Activated CD4-positive, alpha-beta T cell treated with anti-CD3 and anti-CD28 coated beads, Interleukin-2, amount 50 U/mL, for 16 hours (primary cell): ENCODE measurements at places on chromosomes 6 and 20.

- no peak for DNase-seq
Observed at GRCh38 chr6:84455511-84456029, 228.1 kb upstream of the CEP162 start.

DNA sequence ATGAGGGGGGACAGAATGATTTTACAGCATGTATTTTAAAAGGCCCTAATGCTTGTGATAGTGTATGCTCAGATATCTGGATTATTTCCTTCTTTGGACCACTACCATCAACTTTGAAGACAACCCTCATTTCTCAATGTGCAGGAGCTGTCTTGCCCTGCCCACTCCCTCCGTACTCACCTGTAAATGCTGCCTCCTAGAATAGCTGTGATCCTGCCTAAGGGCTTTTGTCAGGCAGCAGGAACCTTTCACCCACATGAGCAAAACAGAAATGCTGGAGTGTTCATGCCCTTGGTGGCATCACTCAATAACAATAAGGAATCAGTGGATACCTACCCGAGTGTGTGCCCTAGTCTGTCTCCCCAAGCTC, 723.6 kb upstream of the FLRT3 start:
- no peak for DNase-seq

DNA sequence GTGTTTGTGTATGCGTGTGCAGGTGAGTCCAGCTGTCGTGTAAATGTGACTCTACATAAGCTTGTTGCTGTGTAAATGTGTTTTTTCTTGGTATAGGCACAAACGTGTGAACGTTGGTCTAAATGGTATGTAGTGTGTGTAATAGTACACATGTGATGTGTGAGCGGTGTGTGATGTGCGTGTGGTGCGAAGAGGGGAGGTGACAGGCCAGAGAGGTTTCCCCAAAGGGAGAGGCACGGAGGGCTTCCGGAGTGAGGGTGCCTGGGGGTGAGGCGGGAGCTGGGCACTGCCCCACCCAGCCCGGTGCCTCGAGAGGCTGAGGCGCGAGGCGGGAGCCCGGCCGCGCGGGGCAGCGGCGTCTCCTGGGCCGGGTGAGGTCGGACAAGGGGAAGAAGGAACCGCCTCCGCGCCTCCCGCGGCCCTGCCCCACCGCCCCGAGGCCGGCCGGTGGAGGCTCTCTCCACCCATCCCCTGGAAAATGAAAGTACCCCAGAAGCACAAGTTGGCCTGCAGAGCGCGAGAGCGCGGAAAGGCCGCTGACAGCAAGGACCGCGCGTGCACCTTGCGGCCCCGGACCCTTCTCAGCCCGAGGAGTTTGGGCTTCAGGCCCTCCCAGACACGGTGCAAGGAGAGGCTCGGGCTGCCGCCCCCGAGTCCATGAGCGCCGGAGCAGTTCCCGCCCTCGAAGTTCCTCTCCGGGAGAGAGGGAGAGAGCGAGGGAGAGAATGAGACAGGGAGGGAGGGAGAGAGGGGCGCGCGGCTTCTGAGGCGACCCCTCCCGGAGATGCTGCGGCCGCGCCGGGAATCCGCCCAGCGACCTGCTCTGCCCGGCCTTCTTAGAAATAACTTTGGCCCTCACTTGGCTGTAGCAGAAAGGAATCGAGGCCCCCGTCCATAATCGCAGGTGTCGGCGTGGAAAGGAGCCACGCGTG, 43.2 kb upstream of the OSTM1 start:
- no peak for DNase-seq

- no peak for DNase-seq
Observed at GRCh38 chr20:51467956-51468626, 74.4 kb downstream of the NFATC2 start.

GRCh38 chr6:73558624-73559398, 38.0 kb upstream of the EEF1A1 start:
- DNase-seq: no peak

- DNase-seq: no peak
Observed at GRCh38 chr6:70241991-70242420, 60.9 kb downstream of the COL9A1 start.

DNA sequence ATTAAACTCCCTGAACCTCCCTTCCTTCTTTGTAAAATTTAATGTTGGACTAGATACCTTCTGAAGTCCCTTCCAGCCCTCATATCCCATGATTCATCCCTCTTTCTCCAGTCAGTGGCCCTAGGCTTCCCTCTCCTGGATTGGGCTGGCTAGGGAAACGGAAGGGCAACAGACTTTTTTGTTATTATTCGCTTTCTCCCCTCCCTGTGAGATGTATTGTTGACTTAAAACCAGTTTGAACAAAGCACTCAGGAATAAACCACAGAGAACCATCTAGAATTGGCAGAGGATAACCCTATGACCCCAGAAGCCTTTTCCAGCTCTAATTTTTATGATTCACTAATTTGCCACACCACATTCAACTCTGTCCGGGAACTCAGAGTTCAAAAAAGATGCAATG, 239.7 kb upstream of the SUPT3H start:
- DNase-seq: no peak

- no peak for DNase-seq
Observed at GRCh38 chr6:45555981-45556771, 178.4 kb upstream of the SUPT3H start.

DNA sequence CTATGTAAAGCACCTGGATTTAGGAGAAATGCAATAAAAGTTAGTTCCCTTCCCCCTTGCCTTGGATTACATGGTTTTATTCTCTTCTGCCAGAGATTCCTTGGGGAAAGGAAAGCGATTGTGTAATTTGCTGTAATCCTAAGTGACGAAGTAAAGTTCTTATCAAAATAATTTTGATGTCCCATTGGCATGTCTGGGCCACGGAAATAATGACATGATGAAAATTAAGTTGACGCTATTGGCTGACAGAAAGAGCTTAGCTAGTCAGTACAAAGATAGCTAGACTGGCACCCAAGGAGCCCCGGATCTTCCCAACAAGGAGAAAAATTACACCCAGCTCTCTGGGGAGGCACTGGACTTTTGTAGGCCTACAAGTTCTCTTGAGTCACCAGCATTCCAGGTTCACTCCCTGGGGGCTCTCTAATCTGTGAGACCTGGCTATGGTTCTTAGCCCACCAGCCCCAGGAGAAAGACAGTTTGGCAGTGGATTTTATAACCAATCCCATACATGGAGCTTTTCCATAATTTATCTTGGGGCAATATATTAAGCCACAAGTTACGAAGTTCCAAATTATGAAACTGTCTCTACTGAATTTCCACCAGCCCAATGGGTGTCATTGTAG, 59.9 kb downstream of the FOXA2 start:
- no peak for DNase-seq

GRCh38 chr6:14499841-14500240, 382.3 kb downstream of the CD83 start:
- DNase-seq: no peak

DNA sequence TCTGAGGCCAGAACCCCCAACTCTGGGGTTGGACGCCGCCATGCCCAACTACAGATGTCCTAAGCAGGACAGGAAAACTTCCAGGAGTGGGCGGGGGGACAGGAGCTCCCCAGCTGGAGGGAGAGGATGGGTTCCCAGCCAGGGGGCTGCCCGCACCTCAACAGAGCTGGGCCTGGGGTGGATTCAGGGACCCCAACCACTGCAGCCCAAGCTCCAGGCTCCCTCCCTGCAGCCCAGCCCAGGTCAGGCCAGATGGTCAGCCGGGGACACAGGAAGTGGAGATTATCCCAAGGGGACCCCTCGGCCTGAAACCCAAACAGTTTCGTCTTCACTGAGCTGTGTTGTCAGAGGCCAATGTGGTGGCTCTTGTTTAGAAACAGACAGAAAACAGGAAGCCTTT, 9.4 kb downstream of the LAMA5 start:
- DNase-seq: no peak

- DNase-seq: peak; percentile 51
Observed at GRCh38 chr6:139534472-139535115, 160.1 kb upstream of the CITED2 start.

DNA sequence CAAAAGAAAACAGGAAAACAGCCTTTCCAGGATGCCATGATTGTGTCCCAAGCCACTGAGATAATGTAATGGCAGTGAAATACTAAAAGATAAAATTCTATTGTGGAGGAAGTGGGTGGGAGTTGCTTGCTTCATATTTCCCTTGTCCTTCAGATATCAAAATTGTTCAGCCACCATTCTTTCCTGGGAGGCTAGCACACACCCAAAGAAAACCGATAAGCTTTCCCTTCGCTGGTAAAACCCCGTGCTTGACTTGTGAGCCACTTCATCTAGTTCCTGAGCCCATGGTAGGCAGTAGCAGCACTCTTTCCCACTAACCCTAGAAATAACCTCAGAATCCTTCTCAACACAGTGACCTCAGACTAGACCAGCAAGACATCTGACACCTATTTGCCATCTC, 357.4 kb upstream of the PLCB4 start:
- no peak for DNase-seq

GRCh38 chr20:12595841-12596240, 412.9 kb upstream of the SPTLC3 start:
- DNase-seq: no peak

DNA sequence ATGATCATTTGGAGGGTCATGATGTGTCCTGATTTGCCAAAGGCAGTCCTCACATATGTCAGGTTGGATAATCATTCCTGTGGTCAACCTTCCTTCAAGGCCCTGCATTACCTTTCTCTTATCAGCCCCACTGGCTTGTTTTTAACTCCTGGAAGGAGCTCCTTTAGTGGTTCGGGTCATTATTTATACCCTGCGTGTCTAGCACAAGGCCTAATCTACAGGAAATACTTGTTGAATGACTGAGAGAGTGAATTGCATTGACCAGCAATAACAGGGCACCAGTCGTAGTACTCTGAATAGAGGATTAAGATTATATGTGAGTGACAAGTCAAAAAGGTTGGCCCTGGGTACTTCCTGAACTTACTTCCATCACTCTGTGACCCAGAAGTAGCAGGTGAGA, 4.5 kb downstream of the HIVEP2 start:
- no peak for DNase-seq

DNA sequence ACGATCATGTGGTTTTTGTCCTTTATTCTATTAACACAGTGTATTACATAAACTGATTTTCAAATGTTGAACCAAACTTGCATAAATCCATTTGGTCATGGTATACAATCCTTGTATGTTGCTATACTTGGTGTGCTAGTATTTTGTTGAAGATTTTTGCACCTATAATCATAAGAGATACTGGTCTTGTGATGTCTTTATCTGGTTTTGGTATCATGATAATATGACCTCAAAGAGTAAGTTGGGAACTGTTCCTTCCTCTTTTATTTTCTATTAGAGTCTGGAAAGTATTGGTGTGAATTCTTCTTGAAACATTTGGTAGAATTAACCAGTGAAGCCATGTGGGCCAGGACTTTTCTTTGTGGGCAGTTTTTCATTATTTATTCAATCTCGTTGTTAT, 65.3 kb downstream of the TRPC4AP start:
- DNase-seq: no peak

DNA sequence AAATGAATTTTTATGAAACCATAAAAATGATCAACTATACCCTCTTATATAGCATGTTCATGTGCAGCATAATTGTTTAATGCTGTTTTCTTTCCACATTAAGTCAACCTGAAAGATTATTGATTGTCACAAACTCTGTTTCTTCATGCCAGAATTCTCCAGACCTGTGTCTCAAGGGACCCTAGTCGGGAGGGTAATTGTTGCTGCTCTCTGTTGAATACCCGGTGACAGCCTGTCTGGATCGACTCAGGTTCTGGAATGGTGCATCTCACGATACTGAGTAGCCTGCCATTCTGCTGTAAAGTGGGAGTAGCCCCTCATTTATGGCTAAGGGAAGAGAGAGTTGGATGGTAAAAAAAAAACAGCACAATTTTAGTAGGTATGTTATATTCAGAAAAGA, 449.9 kb upstream of the SOX4 start:
- no peak for DNase-seq

GRCh38 chr6:75376347-75377024, 91.9 kb upstream of the TMEM30A start:
- DNase-seq: no peak

DNA sequence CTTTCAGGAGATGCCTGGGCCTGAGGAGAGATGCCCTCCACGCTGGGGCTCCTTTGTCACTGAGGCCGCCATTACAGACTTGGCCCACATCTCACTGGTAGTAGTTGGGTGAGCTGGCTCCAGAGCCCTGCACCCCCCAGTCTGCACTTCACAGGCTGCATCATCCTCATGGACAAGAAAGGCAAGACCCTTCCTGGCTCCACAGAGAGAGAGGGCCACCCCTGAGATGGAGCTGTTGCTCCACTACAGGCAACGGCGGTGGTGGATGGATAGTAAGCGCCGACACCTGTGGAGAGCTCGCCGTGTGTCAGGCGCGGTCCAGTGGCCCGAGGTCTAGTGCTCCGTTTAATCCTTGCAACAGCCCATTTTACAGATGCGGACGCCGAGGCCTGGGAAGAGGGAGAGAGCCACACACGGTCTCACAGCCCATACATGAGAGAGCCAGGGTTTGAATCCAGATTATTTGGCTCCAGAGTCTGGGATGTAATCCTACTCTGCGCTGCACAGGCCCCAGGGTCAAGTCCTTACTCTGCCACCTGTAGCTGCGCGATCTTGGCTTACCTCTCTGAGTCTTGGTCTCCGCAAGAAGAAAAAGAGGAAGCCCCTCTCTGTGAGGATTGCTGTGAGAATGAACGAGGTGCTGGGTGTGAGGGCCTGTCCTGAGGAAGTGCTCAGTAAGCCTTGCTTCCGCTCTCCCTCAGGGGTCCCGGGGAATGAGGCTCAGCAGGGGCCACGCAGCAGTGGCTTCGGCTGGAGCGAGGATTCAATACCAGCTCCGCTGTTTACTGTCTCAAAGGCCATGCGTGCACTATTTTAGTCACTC, 34.5 kb downstream of the SPDEF start:
- DNase-seq: no peak

- no peak for DNase-seq
Observed at GRCh38 chr6:109794201-109794923, 103.3 kb downstream of the FIG4 start.

GRCh38 chr6:47403801-47404200, 73.8 kb upstream of the CD2AP start:
- no peak for DNase-seq

GRCh38 chr6:40135491-40136072, 201.3 kb upstream of the MOCS1 start:
- no peak for DNase-seq

DNA sequence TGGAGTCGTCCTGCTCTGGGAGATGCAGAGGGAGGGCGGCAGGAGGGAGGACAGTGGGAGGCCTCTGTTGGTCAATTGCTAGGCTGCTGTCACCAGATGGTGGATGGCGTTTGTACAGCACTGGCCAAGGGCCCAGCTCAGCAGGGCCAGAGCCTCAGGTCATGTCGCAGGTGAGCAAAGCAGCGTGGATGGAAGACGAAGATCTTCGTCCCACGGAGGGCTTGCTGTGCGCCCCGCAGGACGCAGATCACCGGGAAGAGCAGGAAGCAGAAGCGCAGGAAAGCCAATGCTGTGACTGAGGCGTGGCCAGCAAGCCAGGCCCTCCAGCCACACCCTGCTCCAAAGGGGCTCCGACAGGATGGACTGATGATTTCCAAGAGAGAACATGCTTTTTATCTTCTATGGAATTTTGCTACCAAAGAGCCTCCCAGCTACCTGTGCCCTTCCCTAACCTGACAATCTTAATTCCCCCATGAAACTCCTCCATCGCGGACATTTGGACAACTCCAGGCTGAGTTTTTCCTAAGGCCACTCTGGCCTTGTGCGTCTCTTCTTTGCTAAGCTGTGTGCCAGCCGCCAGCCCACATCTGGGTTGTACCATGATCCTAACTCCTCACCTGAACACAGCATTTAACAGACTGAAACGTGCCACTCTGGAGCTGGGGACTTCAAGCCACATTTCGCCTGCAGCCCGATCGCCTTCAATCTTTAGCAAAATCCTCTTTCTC, 3.5 kb upstream of the SLCO4A1 start:
- DNase-seq: no peak
